ENCODE measurements at places on chromosomes 12 and 14.
A peak's percentile ranks its signal among the peaks of the same experiment; 100 is the strongest.

DNA sequence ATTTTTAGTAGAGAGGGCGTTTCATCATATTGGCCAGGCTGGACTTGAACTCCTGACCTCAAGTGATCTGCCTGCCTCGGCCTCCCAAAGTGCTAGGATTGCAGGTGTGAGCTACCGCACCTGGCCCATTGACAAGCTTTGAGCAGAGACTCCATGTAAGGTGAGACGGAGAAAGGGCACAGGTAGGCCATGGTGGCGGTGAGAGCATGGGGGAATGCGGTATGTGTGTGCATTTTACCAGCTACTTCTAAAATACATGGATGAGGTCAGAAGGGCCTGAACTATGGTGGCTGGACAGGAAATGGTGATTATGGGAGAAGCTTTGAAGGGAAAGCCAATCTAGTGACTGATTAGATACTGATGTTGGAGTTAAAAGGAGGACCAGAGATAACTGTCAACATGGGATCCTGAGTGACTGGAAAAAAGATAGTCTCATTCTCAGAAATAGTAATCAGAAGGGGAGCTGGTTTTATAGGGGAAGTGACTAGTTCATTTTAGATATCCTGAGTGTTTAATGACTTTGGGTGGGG, 21.9 kb upstream of the PTPRB start:
- no peak for DNase-seq

DNA sequence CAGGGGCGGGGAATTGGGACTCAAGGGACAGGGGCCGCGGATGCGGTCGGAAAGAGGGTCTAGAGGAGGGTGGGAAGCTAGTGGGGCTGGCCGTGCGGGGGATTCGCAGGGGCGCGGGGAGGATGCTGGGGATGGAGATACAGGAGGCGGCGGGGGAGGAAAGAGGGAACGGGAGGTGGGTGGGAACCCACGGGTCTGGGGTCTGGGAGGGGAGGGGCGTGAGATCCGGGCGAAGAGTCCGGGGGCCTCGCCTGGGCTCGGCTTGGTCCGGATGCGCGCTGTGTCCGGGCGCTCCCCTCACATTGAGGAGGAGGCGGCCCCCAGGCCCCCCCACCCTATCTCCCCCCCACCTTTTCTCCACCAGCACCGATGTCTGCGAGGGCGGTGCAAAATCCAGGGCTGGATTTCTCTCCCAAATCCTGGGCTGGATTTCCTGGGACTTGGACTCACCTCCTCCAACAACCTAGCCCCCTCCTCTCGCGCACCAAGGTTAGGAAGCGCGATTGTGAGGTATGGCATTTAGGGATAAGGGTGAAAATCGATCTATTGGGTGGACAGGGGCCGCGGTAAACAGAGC, at the start of gene AGAP2:
Gene AGAP2, minus strand, starts transcription at position 82 of the 577 bp plus-strand sequence. CDS start 496 bp downstream, outside the sequence.
- DNase-seq = peak; percentile 39

GRCh38 chr12:48029491-48030172, 25.4 kb upstream of the COL2A1 start:
- DNase-seq = no peak

DNA sequence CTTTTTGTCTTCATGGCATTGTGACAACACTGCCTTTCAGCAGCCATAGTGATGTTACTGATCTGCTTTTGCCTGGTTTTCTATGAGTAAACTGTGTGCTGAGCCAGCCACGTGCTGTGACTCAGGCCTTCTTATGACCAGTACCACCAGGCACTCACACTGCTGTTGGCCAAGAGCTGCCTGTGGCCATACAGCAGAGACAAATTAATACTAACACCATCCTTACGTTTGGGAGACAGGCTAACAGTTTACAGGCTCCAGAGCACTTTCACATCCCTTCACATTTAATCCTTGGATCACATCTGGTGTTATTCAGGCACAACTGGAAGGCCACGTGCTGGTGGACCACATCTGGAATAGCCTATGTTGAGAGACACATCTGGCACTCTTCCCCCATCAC, 377.9 kb downstream of the CCDC91 start:
- no peak for DNase-seq

DNA sequence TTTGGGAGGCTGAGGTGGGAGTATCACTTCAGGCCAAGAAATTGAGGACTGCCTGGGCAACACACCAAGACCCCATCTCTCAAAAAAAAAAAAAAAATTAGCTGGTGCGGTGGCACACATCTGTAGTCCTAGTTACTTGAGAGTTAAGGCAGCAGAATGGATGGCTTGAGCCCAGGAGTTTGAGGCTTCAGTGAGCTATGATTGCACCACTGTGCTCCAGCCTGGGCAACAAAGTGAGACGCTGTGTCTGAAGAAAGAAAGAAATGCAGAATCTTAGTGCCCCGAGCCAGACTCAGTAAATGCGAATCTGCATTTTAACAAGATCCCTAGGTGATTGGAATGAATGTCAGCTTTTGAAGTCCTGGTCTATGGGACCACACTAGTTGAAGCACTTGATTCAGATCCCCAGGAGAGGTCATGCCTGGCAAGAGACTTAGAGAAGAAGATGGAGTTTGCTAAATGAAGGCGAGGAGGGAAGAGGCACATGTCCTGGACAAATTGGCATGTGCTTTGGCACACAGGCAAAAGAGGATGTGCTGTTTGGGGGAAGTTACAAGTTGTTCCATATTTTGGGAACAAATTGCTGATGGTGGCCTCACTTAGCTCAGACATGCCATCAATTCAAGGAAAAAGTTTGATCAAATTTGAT, 56.6 kb downstream of the DRAM1 start:
- DNase-seq = no peak

GRCh38 chr12:100698518-100698917, 96.1 kb upstream of the ANO4 start:
- DNase-seq = no peak

- no peak for DNase-seq
Observed at GRCh38 chr14:34075042-34075744, 124.3 kb upstream of the EGLN3 start.

GRCh38 chr12:59603754-59604153, 7.9 kb downstream of the SLC16A7 start:
- DNase-seq = no peak

DNA sequence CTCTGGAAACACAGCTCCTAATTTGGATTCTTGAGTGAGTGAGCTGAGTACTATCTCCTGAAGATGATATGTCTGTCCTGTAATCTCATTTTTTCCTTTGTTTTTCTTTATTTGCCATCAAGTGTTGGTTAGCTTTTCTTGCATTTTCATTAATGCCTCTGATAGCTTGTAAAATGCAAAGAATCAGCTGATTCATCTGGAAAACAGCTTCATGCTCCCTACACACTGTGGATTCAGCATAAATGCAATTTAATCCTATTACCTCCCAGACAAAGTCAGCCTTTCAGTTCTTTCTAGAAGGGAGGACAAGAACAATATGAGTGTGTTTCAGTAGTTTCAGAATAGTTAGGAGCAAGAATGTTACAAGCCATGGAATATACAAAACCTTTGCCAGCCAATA, 79.4 kb downstream of the DACT1 start:
- no peak for DNase-seq
